Mucosa of gallbladder (tissue), 1 donor: ENCODE measurements at places on chromosomes 5 and 9. TPM values are rescaled to one million over a fixed set of nuclear protein-coding genes. Genes with fewer than 3 reads are reported as not detected.

DNA sequence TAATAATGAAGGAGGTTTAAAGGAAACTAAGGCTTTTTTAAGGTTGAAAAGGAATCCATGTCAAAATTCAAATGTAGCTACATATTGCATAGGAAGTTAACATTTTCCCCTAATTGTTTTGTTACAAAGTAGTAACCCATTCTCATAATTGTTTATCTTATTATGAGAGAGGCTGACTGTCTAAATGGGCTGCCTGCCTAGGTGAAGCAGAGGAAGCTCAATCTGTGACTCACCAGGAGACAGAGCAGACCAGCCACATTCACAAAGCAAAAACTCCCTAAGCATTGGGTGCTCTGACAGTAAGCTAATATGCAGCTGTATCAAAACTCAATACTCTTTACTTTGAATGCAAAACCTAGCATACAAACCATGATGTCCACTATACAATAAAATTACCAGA lies 208.5 kb downstream of the ROR2 start:
- no peak for DNase-seq

DNA sequence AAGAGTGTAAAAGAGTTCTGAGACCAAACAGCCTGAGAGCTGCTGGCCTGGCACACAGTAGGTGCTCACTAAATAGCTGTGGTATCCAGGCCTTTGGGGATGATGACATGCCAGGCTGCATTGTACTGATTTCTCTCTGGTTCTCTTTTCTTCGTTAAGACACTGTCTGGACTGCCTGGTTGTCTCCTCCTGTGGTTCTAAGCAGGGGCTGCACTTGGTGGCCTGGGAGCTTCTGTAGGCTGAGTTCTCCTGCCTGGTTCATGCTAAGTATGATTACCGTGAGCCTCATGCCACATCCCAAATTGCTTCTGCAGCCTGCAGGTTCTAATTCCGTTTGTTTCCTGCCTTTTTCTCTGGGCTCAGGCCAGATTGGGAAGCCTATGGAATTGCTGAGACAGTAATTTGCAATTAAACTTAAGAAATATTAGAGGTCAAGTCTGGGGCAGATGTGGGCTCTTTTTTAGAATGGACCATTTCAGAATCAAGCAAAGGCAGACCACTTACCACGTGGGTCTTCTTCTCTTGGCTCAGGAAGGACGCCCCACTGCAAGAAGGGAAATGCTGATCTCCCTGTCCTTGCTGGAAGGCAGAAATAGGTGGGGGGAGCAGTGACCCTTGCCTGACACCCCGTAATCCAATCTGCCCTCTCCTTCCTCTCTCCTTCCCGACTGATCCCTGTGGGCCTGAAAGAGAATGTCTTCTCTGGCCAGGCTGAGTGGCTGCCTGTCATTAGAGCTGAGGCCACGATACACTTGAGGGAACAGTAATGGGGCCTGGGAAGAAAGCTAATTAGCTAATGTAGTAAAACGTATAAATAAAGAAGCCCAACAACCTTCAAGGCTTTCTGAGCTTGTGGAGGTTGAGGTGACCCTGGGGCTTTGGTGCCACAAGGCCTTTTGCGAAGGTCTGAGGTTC lies 21.9 kb upstream of the BOD1 start:
- no peak for DNase-seq

DNA sequence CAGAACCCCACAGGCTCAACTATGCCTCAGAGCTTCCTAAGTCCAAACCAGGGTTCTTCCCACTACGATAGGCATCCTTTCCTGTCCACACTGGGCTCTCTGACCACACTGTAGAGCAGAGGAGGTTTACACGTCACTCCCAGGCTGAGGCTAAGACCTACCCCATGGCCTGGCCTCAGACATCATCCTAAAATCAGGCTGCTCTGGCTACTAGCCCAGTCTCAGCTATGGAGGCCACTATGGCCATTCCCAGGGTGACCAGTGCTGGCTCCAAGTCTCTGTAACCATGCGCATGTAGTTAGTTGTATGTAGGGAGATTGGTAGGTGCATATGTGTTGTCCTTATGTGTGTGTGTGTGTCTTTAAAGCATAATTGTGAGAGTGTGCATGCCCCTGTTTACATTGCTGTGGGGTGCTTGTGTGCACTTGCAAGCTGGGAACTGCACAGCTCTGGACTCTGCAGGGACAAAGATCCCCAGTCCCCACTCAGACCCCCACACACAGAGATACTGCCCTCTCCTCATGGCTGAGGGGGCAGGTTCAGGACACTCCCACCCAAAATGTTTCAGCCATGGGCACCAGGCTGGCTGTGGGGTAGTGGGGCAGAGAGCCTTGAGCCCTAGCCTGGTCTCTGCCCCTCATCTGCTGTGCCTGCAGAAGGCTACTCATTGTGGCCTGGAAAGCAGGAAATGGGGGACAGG lies 12.3 kb downstream of the PDLIM4 start:
- no peak for DNase-seq

GRCh38 chr5:170327829-170328228 lies 30.3 kb upstream of the LCP2 start:
- no peak for DNase-seq

GRCh38 chr5:9947225-9947714 lies 302.4 kb downstream of the ATPSCKMT start:
- no peak for DNase-seq

DNA sequence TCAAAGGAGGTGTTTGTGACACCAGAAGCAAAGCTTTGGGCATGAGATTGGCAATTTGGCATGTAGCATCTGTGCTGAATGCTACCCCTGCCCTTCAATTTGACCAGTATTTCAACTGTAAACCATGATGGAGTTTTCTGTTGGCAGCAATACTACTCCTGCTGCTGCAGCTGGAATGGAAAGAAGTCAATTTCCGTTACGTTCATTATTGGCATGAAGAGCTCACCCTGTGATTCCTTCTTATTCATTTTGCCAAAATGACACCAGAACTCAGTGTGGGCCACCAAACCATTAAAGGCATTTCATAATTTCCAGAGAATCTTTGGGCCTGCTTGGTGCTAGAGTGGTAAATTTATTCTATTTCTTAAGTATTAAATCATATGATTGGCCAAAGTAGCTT lies 433.1 kb upstream of the DMAC1 start:
- no peak for DNase-seq

GRCh38 chr9:137296670-137297664 lies 5.1 kb downstream of the NRARP start:
- peak; percentile 70 for DNase-seq

FBP2 gene
- not detected for total RNA-seq

GRCh38 chr9:137721479-137721878 lies 102.7 kb downstream of the EHMT1 start:
- no peak for DNase-seq

GRCh38 chr5:137342764-137343163 lies 156.4 kb downstream of the SPOCK1 start:
- DNase-seq = no peak

SPATA31E1 gene
- not detected for total RNA-seq

DNA sequence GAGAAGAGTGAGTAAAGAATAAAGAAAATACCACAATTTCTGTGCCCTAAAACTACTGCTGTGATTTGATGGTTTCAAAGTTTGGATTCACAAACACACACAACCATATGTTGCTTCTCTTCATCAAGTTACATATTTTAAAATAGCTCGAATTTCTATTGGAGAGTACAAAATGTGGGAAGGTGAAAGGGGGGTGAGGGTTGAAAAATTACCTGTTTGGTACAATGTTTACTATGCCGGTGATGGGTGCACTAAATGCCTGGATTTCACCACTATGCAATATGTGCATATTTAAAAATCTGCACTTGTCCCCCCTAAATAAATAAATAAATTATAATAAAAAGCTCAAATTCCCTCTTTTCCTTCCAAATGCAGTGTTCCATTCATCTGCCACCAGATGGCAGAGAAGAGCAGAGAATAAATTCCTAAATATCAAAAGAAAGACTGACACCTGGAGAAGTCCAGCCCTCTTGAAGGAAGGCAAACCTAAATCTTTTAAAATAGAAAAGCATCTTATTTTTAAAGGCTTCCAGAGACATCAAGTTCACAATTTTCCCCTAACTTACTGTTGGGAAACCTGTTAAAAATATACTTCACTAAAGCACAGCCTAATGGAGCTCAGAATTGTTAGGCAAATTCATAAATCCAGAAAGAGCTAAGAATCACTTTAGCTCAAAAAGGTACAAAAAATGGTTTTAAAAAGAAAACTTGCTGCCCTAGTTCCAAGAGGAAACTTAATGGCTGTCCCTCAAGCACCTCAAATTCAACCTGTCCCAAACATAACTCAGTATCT lies 24.8 kb upstream of the HNRNPA0 start:
- DNase-seq = no peak

GABRA6 gene
- not detected for total RNA-seq

DNA sequence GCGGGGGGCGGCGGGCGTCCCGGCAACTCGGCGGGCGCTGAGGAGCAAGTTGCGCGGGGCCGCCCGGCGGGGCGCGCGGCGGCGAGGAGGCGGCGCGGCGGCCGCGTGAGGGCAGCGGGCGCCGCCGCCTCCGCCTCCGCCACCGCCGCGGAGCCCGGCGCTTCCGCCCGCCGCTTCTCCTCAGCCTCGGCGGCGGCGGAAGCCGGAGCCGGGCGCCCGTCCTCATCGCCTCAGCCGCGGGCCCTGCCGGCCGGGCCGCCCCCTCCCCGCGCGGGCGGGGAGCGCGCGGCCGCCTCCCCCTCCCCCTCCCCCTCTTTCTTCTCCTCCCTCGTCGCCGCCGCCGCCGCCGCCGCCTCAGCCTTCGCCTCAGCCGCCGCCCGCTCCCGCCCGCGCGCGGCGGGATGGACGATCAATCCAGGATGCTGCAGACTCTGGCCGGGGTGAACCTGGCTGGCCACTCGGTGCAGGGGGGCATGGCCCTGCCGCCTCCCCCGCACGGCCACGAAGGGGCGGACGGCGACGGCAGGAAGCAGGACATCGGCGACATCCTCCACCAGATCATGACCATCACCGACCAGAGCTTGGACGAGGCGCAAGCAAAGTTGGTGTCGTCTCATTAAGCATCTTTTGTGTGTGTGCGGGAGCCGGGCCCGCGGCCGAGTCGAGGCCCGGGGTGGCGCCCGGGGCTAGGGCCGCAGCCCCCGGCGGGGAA lies at the start of gene PBX3:
Gene PBX3, plus strand, starts transcription at position 321 of the 712 bp plus-strand sequence.
- DNase-seq = peak; percentile 44

DNA sequence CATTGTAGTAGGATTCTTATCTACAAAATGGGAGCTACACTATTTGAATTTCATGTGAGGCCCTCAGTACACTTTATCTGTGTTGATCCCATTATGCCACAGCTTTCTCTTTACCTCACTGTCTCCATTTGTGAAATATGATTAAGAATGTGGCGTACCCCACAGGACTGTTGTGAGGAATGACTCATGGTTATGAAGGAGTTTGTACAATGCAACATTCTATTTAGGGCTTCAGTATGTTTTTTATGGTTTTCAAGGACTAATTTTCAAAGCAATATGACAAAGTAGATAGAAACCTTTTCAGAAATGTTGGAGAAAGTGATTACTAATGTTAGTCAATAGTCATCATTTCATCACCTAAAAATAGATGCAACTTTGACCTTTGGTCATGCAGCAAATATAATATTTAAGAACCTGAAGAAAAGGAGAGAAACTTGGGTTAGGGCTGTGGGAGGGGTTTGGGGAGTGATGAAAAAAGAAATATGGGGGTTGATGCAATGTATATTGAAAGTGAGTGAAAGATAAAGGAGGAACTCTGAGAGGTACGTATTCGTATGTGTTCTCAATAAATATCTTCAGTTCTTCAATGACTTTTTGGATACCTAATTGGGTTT lies 53.7 kb upstream of the PIP5K1B start:
- no peak for DNase-seq

ANKDD1B gene
- 0.43 TPM for total RNA-seq
